Cortex of kidney (tissue), 1 donor: ENCODE measurements at places on chromosomes 4 and X.

DNA sequence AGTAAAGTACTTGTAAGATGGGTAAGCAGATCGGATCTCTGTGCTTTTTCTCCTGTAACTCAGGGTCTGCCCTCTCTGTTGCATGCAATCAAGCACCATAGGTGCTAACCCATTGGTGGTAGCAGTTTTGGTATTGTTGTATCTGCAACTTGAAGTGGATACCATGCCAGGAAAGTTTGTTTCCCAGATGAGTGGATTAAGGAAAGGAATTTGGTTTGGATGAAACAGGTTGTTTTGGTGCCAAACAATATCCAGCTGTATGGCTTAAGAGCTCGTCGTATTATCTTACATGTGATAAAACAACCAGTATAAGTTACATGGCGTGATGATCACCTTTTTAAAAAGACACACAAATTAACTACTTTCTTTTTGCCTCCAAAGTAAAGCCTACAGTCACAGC, 280.9 kb upstream of the TENM3 start:
- DNase-seq, result no peak

- no peak for DNase-seq
Measured at GRCh38 chr4:104532677-104533076, 38.0 kb upstream of the CXXC4 start.

- DNase-seq, result no peak
Measured at GRCh38 chr4:4659871-4660651, 118.2 kb upstream of the STX18 start.

GRCh38 chrX:119516157-119516702, 48.0 kb downstream of the SLC25A5 start:
- no peak for DNase-seq

GRCh38 chr4:10866666-10867065, 182.1 kb upstream of the CLNK start:
- DNase-seq, result no peak

- no peak for DNase-seq
Measured at GRCh38 chrX:136725441-136726104, 55.2 kb downstream of the ARHGEF6 start.

GRCh38 chr4:134160211-134160610, 41.4 kb downstream of the PABPC4L start:
- DNase-seq, result no peak

- no peak for DNase-seq
Measured at GRCh38 chrX:8043121-8043520, 115.9 kb upstream of the PNPLA4 start.

GRCh38 chrX:3699821-3700381, 13.5 kb downstream of the PRKX start:
- DNase-seq, result no peak

- DNase-seq, result no peak
Measured at GRCh38 chrX:134525086-134525792, 65.3 kb downstream of the HPRT1 start.

- no peak for DNase-seq
Measured at GRCh38 chrX:118558926-118559325, 63.3 kb downstream of the DOCK11 start.

DNA sequence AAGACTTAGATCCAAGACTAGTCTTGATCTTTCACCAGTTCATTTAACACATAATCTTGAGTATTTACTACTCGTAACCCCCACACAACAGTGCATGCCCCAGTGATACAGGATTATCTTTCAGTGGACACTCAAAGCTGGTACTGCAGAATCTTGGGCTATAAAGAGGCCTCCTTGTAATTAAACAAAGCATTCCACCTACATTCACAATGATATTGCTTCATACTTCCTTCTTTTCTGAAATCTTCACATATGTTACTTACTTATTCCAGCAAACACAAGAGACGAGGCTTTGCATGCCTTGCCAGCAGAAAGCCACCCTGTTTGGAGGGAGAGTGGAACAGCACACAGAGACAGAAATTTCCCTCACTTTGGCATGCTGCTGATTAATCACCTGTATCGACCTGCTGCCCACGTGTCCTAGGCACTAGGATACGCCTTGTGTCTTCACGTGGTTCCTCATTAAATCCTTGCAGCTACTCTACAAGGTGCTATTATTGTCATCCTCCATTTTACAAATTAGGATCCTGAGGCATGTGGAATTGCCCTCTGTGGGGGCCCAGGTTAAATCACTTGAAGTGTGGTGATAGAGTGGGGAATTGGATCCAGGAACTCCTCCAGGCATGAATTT, 77.3 kb downstream of the FAM184B start:
- DNase-seq, result no peak

DNA sequence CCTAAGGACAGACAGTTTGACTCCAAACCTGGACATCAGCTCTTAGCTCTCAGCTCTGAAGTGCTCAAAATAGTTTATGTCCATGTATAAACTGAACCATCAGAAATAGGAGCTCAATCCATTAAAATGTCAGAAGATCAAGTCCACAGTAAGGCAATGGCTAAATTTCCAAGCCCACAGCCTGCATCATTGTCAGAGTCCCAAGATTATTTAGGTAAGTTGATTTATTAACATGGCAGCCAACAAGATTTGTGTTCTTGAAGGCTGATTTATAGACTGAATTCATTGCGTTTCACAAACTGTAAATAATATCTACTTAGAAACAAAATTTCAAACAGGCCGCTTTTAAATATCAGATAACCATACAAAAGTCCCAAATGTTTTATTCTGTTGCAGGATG, 286.5 kb upstream of the ADGRL3 start:
- no peak for DNase-seq

- no peak for DNase-seq
Measured at GRCh38 chrX:49278081-49278480, 8.5 kb downstream of the PPP1R3F start.

DNA sequence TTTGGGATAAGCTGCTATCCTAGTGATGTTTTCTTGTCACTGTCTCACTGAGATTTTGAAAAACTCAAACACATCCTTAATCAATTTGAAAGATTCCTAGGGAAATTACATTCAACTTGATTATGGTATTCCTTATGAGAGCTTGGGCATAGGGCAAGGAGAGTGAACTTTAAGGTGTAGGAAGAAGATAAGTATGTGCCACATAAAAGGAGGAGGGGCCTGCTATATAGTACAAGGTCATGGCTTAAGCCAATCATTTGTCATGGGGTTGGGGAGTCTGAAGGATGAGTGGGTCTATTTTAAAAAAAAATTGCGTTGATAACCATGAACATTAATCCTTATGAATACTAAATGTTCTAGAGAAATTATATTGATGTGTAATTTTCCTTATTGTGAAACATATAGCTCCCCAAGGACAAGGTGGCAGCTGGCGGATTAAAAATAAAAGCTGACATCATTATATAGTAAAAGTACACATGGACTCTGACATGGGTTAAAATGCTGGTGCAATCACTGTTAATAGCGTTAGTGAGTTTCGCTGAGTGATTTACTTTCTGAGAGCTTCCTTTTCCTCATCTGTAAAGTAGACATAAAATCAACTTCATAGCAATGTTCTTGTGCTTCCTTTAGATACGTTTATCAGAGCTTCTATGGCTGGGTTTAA, 17.4 kb downstream of the GALNT7 start:
- no peak for DNase-seq

DNA sequence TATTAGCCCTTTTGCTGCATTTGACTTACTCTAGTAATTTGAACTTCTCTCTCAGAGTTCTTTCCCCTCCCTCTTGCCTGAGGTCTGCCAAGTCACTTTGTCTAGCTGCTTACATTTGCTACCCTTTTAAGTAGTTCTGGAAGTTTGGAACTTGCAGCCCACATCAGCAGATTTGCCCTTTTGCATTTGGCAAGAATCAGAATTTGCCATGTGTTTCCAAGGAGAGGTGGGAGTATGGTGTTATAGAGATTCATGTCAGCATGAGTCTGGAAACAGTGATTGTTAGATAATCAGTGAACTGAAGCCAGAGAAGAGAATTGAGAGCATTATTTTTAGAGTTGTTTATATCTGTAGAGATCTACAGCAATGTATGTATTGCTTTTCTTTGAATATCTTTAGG, 52.1 kb downstream of the KLHL34 start:
- DNase-seq, result no peak

- DNase-seq, result no peak
Measured at GRCh38 chrX:9829308-9830267, 43.4 kb downstream of the SHROOM2 start.

GRCh38 chr4:67765401-67765800, 11.2 kb upstream of the GNRHR start:
- DNase-seq, result no peak

GRCh38 chr4:105780176-105780575, 71.6 kb downstream of the GSTCD start:
- no peak for DNase-seq

GRCh38 chrX:84188320-84188834, 378 bp upstream of the RPS6KA6 start:
- no peak for DNase-seq

GRCh38 chrX:27491397-27491796, 28.3 kb upstream of the PPP4R3C start:
- no peak for DNase-seq

DNA sequence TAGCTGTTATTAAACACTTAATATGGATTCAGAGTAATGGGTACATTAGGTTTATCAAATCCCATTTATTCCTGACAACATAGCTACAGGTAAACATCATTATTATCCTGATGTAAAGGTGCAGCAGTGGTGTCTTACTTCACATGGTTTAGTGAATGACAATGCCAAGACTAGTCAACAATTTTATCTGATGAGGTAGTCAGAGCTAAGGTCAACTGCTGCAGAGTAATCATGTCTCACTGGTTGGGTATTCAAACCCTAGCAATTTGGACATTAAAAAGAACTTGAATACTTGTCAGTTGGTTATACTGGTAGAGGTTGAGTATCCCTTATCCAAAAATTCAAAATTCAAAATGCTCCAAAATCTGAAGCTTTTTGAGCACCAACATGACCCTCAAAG, 117.6 kb downstream of the MAB21L2 start:
- no peak for DNase-seq
